ENCODE measurements at places on chromosomes 11 and 22.

DNA sequence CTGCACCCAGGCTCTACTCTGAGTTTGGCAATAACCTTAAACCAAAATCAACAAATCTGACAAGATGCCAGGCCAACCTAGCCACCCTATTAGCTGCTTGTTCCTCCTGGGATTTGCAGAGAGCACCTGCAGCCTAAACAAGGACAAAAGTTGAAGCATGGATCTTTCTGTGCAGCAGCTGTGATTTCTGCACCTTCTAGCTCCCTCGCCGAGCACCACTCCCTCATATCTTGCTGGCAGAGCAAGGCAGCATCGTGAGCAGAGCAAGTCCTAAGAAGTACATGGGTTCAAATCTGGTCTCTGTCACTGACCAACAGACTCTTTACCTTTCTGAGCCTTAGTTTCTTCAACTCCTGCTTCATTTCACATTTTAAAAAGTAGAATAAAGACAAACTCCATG is 38.3 kb downstream of the MORC2 start:
- no peak for DNase-seq

GRCh38 chr11:36296884-36297543 is 926 bp downstream of the PRR5L start:
- DNase-seq: no peak

DNA sequence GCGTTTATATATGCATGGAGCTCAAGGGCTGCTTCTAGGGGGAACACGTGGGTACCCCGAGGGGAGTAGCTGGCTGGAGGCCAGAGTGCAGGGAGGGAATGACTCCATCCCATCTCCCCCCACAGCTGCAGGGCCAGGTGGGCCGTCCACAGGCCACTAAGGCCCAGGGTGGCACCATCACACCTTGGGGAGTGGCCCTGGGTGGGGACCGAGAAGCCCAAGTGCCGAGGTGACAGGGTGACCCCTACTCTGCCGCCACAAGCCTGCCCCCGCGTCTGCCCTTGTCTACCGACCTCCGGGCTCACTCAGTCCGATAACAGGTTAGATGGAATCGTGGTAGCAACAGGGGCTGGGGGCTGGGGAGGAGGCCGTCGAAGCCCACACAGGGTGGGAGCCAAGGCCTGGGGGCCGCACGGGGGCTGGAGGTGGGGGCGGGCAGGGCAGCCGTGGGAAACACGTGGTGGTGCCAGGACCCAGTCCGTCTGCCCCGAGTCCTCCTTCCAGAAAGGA is 125.7 kb downstream of the KCNQ1OT1 start:
- no peak for DNase-seq

- no peak for DNase-seq
Measured at GRCh38 chr11:33935005-33935404, 43.1 kb upstream of the LMO2 start.

DNA sequence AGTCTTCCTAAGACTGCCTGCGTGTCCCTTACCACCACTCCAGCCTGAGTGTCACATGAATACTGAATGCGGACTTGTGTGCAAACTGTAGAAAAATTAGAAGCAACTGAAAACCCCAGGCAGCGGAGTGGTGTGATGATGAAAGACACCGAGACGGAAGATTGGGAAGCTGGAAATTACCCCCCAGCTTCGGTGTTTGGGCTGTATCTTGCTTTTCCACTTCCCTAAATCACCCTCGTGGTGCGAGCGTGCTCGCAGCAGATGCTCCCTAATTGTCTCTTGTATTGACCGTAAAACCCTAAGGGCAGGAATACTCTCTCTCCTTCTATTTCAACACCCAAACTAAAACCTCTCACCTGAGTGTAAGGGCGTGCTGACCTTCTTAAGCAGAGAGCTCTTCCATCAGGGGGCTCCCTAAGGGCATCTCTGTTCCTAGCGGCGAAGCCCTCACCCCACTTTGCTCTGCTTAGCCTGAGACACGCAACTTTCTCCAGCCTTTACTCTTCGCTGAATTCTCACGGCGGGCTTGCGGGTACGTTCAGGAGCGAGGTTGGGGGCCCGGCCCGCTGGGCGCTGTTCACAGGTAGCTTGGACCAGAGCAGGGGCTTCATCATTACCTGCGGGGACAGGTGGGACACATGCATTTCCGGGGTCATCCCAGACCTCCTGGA is 62.4 kb downstream of the CRYBB2 start:
- no peak for DNase-seq
